SIG-M5 (cell line): ENCODE measurements at places on chromosomes 16 and 17.

DNA sequence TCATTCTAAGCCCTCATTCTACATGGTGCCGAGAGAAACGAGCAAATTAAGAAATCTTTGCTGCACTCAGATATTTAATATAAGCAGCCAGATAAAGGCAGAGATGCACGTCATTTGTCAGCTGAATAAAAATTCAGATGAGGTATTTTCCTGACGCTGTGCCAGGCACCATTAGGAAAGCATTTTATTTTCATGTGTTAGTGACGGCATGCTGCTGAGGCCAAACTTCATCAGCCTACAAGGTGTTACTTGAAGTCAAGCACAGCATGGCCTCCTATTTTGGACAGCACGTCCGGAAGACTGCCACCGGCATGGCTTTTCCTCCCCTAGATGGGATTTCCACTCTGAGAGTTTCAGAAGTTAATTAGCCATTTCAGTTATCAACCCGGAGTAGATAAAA lies 70.3 kb downstream of the IRX3 start:
- no peak for DNase-seq

DNA sequence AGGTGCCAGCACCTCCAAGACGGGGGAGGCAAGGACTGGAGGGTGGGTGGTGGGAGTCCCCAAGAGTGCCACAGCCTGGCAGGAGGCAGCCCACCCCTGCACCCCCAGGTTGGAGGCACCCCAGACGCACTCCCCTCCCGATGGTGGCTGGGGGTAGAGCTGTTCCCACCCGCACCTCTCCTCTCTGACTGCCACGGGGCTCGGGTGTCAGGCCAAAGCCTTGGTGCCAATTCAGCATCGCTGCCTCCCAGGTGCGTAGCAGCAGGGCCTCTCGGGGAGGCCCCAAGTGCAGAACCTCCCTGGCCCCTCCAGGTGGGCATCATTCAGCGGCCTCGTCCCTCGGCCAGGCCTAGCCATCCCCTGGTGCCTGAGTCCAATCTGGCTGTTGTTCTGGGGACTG lies 81.1 kb downstream of the ENGASE start:
- DNase-seq, result no peak

GRCh38 chr16:82653550-82654511 lies 27.1 kb downstream of the CDH13 start:
- DNase-seq, result no peak

- DNase-seq, result no peak
Observed at GRCh38 chr17:34579017-34579946, at the start of gene TMEM132E. Gene TMEM132E, plus strand, starts transcription at chr17:34579582. Its CDS starts 1,495 bp downstream, at chr17:34581077.

- no peak for DNase-seq
Observed at GRCh38 chr16:77928096-77928495, 94.3 kb upstream of the CLEC3A start.

DNA sequence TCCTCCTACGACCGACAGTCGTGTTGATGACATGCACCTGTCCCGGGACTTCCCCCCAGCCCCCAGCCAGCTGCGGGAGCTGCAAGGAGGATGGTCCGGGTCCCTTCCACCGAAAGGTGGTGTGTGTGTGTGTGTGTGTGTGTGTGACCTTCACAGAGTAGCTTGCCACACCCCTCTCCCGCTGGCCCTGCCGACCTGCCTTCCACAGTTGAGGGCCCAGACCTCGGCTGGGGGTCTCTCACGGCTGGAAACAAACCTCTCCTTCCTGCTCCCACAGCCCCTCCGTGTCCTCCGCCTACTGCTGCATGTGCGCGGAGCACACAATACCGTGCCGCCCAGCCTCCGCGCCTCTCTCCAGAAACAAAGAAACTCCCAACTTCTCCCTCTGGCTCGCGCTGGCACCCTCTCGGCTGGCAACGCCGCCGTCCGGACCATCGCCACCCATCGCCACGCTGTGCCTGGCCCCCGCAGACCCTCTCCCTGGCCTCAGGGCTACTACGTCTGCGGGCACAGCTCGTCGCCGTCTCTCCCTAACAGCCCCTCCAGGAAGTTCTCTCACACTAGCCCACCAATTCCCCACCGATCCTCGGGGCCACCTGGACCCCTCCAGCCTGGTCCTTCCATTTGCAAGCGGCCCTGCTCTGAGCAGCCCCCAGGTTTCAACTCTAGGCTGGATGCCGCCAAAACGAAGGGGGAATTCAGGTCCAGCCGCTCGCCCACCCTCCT lies 81.2 kb downstream of the TIMM22 start:
- DNase-seq, result no peak

DNA sequence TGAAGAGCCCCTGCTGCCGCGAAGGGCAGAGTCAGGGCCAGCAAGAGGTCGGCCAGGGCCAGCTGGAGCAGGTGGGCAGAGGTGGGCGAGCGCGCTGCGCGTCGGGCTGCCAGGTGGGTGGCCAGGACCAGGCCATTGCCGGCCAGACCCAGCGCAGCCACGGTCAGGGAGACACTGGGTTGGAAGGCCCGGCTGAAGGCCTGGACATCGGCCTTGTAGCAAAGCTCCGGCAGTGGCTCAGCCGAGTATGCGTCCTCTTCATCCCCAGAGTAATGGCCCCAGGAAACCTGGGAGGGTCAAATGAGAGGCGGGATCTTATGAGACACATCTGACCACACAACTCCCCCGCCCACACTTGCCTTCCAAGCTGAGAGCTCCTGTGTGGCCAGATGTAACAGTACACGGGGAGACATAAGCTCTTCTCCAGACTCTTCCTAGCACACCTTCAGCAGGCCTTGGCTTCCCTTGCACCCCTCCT lies 1.3 kb downstream of the CCR10 start:
- DNase-seq, result no peak

DNA sequence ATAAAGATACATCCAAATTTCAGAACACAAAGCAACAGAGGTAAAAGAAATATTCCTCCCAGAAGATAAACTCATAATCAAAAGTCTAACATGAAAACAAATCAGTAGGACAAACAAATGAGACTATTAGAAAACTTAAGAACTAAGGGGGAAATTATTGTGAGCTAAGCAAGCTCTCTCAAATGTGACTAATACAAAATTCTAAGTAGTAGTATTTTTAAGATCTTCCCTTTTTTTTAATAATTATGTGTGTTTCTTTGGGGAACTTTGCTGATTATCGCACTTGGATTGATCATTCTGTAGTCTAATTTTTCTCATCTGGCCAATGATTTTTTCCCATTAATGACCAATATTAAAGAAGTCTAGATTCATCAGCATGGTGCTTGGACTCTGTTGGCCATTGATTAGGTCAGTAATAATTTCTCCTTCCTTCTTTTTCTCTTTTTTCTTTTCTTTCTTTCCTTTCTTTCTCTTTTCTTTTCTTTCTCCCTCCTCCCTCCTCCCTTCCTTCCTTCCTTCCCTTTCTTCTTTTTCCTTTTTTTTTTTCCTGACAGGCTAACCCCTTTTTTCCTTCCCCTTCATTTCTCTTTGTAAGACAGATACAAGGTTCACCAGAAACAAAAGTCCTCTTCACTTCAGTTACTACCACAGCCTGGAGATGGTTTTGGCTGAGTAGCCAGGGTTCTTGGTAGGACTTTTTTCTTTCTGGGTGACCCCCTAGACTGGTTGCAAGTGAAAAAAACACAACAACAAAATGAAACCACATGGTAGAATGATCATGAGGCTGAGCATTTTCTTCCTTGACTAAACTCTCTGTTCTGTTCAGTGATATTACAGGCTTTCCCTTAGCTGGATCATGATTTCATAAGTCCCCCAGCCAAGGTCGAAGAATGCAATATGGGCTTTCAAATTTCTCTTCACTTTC lies 2.9 kb upstream of the ABCA6 start:
- no peak for DNase-seq

- DNase-seq, result no peak
Observed at GRCh38 chr16:50568187-50568815, 20.1 kb downstream of the NKD1 start.

DNA sequence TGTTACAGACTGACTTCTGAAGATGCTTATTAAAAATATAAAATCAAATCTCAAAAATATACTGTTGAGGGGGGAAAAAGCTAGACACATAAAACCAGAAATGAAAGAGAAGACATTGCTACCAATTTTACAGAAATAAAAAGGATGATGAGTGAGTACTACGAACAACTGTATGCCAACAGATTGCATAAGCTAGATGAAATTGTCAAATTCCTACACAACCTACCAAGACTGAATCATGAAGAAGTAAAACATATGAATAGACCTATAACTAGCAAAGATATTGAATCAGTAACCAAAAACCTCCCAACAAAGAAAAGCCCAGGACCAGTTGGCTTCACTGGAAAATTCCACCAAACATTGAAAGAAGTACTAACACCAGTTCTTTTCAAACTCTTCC lies 3.5 kb upstream of the CAPNS2 start:
- DNase-seq, result no peak

DNA sequence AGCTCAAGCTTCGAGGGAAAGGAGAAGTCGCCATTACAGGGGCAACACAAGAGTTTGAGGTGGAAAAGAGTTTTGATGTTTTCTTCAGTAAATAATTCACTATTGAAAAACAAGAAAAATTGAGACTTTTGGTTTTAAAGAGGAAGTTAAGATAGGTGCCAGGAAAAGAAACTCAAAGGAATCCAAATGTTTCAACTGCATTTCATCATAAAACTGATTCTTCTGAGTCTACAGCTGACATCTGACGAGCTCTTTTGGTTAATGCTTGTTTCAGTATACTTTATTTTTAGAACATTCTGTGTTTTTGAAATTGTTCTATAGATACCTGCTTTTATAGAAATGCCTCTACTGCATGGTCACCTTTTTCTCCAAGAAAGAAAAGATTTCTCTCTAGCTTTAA lies 54.0 kb downstream of the ERN1 start:
- peak; percentile 32 for DNase-seq

DNA sequence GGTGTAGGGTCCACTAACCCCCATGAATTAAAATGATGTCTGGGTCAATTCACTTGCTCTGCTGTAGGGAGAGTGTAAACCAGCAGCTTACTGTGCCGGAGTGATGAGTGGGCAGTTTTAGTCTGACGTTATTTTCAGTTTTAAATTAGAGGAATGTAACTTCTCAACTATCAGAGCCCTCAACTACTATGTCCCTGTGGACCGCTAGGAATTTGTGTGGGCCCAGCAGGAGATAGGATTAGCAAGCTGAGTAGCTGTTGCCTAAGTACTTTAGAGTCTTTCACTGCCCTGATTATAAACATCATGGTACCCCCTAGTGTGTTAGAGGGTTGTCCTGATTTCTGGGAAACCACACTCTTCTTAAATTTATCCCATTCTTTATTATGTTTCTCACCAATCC lies 11.4 kb downstream of the MARVELD3 start:
- DNase-seq, result no peak

DNA sequence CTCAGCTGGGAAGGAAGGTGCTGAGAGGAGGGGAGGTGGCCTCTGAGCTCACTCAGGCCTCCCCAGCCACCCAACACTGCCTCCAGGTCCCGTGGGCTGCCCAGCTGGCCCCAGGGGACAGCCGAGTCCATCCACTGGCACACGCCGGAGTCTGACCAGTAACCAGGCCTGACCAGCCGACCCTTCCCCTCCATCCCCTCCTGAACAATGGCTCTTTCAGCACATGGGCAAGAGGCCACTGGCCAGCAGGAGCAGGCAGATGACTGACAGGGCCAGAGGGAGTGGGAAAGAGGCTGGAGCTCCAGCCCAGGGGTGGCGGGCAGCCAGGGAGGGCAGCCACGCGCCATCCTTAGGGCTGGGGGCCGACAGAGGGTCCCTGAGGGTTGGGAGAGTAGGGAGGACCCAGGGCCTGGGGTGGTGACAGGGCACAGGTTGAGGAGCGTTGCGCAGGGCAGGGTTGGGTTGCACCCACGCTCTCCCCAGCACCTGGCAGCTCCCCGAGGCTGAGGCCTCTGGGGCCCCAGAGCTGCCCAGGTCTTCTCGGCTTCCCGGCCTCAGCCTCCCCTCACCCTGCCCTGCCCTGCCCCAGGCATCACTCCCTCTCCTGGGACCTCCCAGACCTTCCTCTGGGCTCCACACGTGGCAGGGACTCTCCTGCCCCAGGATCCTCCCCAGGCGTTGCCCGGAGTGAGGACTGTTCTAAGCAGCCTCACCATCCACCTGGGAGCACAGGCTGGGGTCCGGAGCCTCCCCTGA lies 20.2 kb upstream of the SLC38A10 start:
- DNase-seq, result no peak

- DNase-seq, result no peak
Observed at GRCh38 chr16:88368994-88369393, 13.8 kb upstream of the ZNF469 start.

- DNase-seq, result no peak
Observed at GRCh38 chr17:70375406-70375805, 206.1 kb downstream of the KCNJ2 start.

GRCh38 chr16:52294660-52295059 lies 252.3 kb downstream of the TOX3 start:
- no peak for DNase-seq

DNA sequence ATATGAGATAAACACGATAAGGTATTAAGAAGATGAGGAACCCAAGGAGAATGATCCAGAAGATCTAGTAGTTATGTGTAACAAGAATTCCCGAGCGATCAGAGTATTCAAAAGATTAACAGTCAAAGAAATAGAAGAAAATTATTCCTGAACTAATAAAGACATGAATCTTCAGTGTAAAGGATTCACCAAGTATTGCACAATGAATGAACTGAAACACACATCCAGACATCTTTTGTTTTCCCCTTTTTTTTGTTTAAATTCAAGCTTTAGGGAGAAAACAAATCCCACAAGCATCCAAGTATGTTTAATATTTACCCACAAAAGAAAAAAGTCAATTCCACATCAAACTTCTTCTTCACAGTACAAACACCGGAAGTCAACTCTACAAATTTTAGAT lies 23.7 kb upstream of the MYOCD start:
- DNase-seq, result no peak

GRCh38 chr17:12058535-12058934 lies 37.9 kb downstream of the MAP2K4 start:
- DNase-seq, result no peak

DNA sequence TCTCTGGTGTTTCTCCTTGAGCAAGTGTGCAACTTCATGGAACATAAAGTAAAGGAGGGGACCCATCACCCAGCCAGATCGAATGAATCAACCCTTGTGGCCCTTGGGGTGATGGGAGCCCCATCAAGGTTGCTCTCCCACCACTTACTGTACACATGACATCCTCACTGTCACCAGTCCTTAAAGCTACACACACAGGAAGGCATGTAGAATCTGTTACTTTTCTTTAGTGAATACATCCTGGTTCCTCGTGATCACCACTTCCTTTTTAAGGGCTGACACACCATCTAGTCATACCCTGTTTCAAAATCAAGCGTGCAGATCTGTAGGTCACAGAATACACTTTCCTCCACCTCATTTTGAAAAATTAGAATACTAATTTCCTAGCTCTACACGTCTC lies 22.6 kb upstream of the MPHOSPH6 start:
- peak; percentile 78 for DNase-seq

GRCh38 chr17:37067555-37068111 lies 118.9 kb downstream of the AATF start:
- DNase-seq, result no peak

GRCh38 chr16:48501516-48502377 lies 108.2 kb downstream of the N4BP1 start:
- no peak for DNase-seq

GRCh38 chr16:89094252-89094879 lies 714 bp downstream of the ACSF3 start:
- no peak for DNase-seq

DNA sequence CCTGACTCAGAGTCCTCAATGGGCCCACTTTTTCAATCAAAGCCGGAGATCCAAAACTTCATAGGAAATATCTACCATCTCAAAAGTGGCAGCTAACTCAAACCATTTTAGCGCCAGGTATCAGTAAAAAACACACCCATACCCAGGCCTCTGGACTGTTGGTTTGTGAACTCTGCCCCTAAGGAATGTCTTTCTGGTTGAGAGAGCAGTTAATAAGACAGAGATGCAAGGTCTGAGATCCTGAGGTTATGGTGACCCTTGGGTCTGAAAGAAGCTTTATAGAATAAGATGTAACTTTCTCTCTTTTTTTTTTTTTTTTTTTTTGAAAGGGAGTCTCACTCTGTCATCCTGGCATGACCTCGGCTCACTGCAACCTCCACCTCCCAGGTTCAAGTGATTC lies 350.5 kb downstream of the SOX9 start:
- DNase-seq, result no peak
